ENCODE measurements at places on chromosomes 12 and 14.

DNA sequence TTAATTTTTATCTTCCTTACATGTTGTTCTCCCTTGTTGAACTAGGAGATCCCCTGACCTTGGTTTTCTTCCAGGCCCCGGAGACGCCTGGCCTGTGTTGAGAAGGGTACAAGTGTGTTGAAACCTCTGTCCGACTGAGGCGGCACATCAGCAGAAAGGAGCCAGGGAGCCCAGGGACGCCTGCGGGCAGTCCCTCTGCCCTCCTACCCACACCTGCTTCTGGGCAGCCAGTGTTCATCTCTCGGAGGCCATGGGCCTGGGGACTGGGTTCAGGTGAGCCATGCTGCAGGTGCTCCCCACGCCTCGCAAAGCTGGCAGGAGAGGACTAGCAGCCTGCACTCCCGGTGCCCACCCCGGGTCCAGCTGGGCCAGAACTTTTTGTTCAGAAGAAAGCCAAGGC is 39.9 kb upstream of the EIF5 start:
- DNase-seq = no peak

DNA sequence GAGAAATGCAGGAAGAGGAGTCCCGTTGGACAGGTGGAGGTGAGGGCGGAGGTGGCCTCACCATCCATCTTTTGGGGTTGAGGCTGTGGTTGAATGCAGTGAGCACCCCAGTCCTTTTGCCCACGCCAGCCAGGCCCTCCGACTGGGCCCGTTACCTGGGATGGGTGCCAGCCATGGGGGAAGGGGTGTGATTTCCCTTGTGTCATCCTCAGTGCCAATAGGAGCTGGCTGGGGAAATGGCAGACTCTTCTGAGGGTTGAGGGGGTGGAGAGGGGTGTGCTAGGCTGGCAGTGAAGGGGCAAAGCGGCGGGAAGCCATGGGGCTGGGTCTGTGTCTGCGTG is 9.6 kb downstream of the KCNH3 start:
- no peak for DNase-seq

DNA sequence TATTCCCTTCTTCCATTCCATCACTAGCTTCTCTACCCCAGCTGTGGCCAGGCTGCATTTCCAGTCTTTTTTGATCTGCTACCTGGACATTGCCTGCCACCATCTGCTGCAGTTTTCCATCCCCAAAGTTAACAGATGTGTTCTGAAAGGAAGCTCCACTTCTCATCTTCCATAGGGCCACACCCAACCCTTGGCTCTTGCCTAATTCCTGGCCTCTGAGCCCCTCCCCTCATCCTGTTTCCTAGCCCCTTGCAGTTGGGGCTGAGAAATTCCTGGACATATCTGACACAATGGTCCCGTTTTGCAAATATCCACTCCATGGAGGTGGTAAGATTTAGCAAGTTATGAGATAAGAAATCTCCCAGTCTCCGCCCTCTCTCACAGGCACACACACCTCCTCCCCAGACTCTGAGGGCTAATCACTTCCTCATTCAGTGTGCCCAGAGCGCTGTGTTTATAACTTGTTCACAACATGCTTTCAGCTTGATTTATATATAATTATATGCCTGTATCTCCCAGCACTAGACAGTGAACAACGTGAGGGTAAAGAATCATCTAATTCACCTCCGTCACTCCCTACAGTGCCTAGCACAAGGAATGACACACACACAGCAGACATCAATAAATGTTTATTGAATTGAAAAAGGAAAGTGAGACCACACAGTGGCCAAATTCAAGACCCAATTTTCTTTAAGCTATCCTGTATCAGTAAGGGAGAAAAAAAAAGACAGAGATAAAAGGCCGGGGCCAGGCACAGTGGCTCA is 13.4 kb downstream of the SMUG1 start:
- DNase-seq = no peak

DNA sequence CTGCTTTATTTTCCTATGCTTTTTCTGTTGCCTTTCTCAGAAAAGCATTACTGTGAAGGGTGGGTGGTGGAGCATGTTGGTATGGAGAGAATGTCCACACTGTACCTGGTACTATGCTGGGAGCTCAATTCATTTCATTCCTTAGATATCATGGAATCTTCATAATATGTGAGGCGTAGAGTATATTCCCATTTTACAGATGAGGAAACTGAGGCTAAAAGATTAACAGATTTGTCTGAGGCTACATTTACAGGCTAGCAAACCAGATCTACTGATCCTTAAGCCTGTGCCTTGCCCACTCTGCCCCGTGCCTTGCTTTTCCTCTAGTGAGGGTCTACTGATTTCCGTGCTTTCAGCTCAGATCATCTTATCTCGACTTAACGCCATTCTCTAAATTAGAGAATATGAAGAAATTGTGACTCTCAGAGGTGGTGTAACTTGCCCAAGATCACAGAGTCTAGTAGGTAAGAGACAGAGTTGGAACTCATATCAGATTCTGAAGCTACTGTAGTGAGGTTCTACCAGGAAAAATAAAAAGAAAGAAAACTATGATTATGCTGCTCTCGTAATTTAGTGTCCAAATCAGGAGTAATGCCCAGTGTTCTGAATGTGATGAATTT is 5.5 kb downstream of the GLRX5 start:
- DNase-seq = no peak

GRCh38 chr14:21891921-21892320 is 218.3 kb upstream of the OR4E1 start:
- DNase-seq = no peak

DNA sequence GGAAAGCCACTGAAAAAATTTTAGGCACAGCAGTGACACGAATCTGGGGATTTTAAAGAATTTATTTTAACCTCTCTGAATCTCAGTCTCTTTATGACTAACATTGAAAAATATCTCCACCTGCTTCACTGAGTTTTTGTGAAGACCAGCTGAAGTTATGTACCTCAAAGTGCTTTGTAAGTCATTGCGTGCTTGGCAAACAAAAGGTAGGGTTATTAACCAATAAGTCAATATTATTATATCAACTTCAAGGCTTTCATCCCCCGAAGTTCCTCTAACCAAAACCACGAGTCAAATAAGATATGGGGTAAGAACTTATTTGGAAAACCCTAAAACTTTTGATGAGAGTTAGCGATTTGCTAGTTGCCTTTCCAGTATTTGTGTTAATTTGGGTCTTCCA is 62.3 kb downstream of the HSPB8 start:
- DNase-seq = no peak

DNA sequence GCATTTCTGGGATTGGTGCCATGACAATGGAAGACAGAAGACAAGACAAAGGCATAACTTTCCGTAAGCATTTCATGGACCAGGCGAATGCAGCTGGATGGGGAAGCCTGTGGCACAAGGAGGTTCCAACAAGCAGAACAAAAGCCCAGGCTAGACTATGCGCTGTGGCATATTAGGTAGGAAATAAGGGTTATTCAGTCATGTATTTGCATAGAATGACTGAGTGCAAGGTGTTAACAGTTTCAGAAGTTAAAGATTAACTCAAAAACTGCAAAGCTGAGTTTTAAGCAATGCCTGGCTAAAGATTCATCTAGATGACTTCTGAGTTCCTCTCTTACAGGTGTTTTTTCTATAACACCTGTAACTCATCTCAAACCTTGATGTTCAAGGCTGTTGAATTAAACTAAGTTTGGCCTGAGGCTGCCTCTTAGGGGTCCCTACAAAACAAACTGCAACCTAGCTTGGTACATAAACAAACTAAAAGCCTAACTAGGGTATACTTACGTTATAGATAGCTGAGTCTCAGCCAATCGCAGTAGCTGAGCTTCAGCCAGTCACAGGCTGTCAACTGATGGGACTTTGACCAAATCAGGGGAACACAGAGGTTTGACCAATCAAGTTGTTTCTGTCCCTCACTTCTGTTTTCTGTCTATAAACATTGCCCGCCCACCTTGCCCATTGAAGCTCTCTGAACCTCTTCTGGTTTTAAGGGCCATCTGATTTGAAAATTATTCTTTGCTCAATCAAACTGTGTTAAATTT is 52.2 kb upstream of the PLBD1 start:
- no peak for DNase-seq

DNA sequence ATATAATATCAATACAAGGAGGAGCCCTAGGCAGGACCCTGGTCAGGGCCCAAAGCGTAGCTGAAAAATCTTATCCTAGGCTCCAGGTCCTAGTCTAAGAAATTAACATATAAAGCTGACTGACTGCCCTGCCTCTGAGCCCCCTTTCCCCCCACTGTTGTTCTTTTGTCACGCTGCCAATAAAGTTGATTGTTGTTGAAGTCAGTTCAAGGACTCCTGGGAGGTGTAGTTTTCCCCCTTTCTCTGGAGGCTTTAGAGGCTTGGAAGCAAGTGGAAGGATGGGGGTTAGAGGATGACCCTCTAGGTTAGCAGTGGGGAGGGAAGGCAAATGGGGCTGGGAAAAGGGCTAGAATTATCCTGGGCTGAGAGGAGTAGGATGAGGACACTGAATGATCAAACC is 3.2 kb downstream of the PPP1R1A start:
- DNase-seq = no peak

- no peak for DNase-seq
Observed at GRCh38 chr12:12070674-12071656, at the start of gene BCL2L14. Gene BCL2L14, plus strand, starts transcription at chr12:12070939. Its CDS starts 8,367 bp downstream, at chr12:12079306.

GRCh38 chr12:66573605-66574004 is 105.3 kb downstream of the GRIP1 start:
- DNase-seq = no peak

GRCh38 chr14:35766700-35767082 is 42.4 kb downstream of the RALGAPA1 start:
- DNase-seq = no peak

DNA sequence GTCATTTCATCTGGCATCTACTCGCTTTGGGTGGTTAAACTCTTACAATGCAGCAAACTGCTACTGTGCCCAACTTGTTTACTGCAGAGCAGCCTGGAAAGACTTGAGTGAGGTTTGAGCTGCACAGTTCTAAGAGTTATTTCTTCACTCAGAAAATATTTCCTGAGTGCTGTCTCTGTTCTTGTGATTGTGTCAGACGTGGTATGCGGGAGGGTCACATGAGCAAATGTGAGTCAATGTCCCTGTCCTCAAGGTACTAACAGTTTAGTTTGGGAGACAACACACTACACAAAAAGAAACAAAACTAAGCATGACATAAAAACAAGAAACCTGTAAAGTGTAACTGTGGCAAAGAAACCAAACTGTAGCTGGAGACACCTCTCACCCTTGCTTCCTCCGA is 32.4 kb downstream of the FLVCR2 start:
- no peak for DNase-seq

DNA sequence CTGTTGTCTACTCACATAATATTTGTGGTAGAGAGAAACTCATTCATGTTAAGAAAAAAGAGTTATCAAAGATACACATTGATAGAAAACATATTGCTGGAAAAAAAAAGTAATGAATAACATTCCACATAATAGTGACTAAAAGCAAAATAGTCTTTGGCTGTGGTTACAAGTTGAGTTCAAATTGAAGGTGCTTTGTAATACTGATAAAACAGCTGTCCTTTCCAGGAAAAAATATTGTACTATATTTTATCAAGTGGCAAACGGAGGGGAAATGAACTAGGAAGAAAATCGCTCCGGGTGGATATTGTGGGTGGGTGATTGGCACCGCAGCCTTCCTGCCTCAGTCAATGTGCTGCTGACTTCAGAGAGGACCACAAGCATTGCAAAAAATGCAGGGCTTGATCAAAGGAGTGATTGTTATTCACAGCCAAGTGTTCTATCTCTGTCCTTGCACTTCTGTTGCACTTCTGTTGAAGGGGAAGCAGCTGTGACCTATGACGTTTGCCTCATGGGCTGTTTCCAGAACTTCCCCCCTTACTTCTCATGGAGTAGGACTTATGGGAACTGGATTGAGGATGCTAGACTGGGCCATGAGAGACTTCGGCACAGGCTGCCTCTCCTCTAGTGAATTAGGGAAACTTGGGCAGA is 114.4 kb downstream of the VRK1 start:
- no peak for DNase-seq

GRCh38 chr12:113127791-113128199 is 7.8 kb downstream of the RASAL1 start:
- no peak for DNase-seq

GRCh38 chr14:85122690-85123089 is 407.3 kb upstream of the FLRT2 start:
- no peak for DNase-seq

All from esophagus squamous epithelium (tissue), 5 donors.